LNCaP clone FGC (cell line): ENCODE measurements at places on chromosomes 1 and 21.

DNA sequence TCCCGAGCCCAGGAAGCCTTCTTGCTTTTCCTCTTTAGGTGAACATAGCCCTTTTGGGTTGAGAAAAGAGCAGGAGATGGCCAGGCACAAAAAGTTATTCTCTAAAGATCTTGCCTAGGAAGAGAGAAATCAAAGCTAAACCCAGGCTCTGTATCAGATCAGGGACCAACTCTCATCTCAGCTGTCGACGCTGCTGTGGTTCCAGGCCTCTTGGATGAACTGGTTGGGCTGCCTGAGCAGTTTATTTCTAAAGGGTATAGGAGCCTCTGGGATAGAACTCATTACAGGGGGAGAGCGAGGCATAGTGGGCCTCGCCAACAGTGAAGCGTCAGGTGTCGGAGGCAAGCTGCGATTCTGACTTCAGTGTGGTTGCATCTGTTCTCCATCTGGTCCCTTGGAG lies 82.6 kb upstream of the F3 start:
- no peak for DNase-seq

GRCh38 chr1:157963713-157964112 lies 29.7 kb upstream of the KIRREL1 start:
- DNase-seq = no peak

DNA sequence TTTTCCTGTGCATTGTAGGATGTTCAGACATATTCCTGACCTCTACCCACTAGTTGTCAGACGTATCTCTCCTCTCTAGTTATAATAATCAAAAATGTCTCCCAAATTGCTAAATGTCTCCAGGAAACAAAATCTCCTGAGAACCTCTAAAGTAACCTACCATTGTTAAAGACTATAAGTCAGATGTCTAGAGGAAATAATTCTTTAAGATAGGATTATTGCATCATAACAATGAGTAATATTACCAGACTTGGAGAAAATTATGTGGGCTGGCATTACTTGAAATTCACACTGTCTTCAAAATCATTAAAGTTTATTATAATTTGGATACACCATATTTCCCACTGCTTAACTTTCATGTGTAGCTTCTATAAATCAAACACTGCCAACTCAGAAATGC lies 643.0 kb upstream of the ADGRL2 start:
- DNase-seq = no peak

- DNase-seq = no peak
Measured at GRCh38 chr1:53639996-53640700, 98.8 kb downstream of the GLIS1 start.

DNA sequence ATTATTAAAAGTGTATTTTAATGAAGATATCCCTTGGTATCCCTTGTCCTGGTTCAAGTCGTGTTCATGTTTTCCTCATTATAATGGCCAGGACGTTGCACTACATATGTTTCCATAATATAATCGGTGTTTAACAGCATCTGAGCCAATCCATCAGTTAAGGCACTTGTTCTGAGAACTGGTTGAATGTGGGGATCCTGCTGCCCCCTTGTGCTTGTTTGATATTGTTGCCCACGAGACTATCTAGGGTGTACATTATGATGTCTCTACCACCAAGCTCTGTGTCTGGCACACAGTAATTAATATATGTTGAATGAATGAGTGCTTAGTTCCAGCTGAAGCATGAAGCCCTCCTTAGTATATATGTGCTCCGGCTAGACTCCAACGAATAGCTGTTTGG lies 193.0 kb downstream of the CACNA1E start:
- no peak for DNase-seq

GRCh38 chr21:22536509-22536908 lies 1538.3 kb downstream of the NCAM2 start:
- no peak for DNase-seq

DNA sequence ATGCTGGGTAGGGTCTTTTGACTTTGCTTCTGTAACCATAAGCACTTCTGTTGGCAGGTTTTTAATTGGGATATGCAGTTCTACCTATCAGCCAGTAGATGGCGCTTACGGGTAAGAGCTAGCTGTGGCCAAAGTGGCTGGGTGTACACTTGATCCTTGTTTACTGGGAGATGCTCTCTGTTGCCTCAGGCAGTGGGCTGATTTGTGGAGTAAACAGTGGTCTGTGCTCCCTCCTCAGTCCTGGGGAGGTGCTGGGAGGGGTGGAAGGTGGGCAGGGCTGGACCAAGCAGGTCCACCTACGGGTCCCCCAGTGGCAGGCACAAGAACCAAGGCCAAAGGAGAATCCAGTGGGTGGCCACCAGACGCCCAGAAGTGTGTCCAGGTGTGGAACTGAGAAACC lies 43.4 kb downstream of the RALGPS2 start:
- no peak for DNase-seq

GRCh38 chr1:234586892-234587485 lies 23.0 kb downstream of the IRF2BP2 start:
- no peak for DNase-seq

- no peak for DNase-seq
Measured at GRCh38 chr1:91777630-91778300, 108.2 kb downstream of the TGFBR3 start.

DNA sequence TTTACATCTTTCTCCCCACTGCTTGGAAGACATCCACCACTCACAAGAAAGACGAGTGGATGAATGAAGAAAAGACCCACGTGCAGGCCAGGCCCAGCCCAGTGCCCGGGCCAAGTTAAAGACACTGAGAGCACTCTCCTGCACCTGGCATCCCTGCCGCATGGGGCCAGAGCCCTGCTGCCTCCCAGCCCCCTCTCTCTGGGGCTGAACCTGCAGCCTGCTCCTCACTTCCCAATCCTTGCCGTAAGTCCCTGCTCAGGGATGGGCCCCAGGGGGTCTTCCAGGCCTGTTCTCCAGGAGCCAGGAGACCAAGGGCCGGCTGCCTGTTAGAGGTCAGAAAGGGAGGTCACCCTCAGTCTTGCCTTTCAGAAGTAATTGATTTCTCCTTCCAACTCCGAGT lies 168.5 kb upstream of the ZC3H12A start:
- DNase-seq = no peak

- no peak for DNase-seq
Measured at GRCh38 chr21:40208948-40209345, 341.7 kb downstream of the PCP4 start.

GRCh38 chr21:42097860-42098454 lies 26.8 kb downstream of the UMODL1 start:
- DNase-seq = peak; percentile 50

DNA sequence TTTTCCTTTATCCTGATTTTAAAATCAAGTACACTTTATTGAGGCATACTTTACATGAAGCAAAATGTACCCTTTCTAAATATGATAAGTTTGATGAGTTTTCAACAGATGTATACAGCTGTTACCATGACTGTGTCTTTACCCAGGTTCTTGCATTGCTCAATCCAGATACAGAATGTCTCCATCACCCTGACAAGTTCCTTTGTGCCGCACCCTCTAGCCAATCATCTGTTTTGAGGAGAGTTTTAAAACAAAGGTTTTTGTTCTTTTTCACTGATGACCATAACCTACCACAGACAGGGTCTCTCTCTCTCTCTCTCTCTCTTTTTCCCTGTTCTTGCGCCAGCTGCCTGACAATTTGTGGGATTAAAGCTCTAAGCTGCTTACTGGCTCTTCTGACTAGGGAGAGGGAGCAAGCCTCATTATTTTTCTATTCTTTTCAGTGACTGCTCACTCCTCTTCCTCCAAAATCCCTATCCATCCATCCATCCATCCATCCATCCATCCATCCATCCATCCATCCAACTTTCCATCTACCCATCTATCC lies 1.2 kb upstream of the KCNE1 start:
- no peak for DNase-seq

DNA sequence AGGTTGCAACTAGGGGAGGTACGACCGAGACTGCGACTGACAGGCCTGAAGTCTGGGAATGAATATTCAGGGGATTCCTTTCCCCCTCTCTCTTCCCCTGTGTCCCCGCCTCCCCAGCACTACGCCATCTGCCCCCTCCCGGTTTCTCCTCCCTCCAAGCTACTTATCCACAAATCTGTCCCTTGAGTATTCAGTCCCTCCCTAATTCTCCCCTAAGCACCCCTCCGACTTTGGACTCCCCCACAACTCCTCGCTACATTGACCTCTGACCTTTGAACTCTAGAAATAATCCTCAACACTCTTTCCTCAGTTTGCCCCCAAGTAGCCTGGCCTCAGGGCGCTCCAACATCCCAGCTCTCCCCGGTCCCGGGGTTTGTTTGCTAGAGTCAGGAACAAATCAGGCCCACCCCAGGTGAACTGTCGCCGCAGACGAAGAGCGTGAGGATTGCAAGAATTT lies 393 bp downstream of the LYSMD1 start:
- DNase-seq = no peak

DNA sequence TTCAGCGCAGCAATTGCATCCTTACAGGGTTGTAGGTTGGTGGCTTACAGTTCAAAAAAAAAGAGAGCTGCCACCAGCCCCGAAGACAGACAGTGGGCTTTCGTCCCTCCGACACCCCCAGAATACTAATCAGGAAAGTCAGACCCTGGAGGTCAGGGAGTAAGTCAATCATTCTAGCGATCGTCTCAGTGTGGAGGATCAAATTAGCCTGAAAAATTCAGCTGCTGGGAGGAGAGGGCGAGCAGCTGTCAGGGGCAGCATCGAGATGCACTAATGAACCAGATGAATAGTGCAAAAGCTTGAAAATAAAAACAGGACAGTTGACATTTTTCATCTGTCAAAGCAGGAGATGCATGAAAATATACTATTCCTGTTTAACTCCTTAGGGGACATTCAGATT lies 138.4 kb downstream of the NEK7 start:
- DNase-seq = no peak
